Gastroesophageal sphincter (tissue), 4 donors: ENCODE measurements at places on chromosomes 16 and 17. TPM values are rescaled to one million over a fixed set of nuclear protein-coding genes. Genes with fewer than 3 reads are reported as not detected.

MARCHF10 gene
- total RNA-seq: not detected

ITGAL gene
- 0.94 TPM for total RNA-seq

NXN gene
- 52.3 TPM for total RNA-seq

OSGIN1 gene
- 8.7 TPM for total RNA-seq

SERPINF2 gene
- total RNA-seq: 2.0 TPM

HOXB1 gene
- total RNA-seq: not detected

GCGR gene
- total RNA-seq: not detected
